ENCODE measurements at places on chromosomes 4 and X.

- no peaks in the 10 kb centered on the region for H3K36me3 ChIP-seq
- peak; percentile 39 for DNase-seq
- H3K27me3 ChIP-seq: no peaks in the 10 kb centered on the region
- 0 out of 2 replicates have a peak, but pooled peaks cover 6% of the 10 kb centered on the region for H3K4me1 ChIP-seq
- peak overlapping the region; percentile 16 for H3K4me3 ChIP-seq
Observed at GRCh38 chr4:131430302-131430701, 1718.8 kb upstream of the PCDH10 start.

DNA sequence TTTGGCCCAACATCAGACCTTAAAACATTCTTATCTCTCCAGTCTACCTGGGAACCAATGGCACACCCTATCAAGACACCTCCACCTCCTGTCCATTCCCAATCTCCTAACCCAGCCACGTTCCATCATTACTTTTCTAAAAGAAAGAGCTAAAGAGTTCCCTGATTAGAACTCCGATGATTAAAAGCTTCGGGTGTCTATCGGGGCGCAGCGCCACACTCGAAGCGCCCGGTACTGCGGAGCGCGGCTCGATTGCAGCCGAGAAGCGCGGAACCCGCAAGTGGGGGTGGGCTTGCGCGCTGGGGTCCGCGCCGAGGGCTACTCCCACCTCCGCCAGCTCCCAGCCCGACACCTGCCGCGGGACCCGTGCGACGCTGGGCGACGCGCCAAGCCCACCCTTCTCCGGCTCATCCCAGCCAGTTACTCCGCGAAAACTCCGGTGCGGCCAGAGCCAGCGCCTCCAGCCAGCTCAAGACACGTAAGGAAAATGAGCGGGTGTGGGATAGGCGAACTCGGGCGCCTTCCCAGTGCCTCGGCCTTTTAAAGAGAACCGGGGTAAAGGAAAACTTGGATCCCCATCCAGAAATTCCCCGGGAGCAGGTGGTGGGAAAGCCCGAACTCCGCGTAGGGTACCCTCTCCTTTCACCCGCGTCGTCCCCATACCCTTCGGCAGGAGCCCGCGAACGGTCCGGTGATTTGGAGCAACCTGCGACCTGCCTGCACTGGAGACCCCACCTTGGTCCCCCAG is 593 bp downstream of the NPY1R start:
- DNase-seq: no peak
- H3K27me3 ChIP-seq: peaks cover 4% of the 10 kb centered on the region
- no peak overlapping the region for H3K27ac ChIP-seq
- H3K4me3 ChIP-seq: peak overlapping the region; percentile 76
- no peaks in the 10 kb centered on the region for H3K4me1 ChIP-seq

GRCh38 chr4:139629436-139630125 is 36.0 kb upstream of the MGST2 start:
- no peaks in the 10 kb centered on the region for H3K36me3 ChIP-seq
- no peak for DNase-seq
- no peak overlapping the region for H3K27ac ChIP-seq
- H3K27me3 ChIP-seq: no peaks in the 10 kb centered on the region
- no peaks in the 10 kb centered on the region for H3K4me1 ChIP-seq
- H3K4me3 ChIP-seq: no peak overlapping the region

- H3K27ac ChIP-seq: no peak overlapping the region
- H3K4me3 ChIP-seq: no peak overlapping the region
- no peak for DNase-seq
- no peaks in the 10 kb centered on the region for H3K36me3 ChIP-seq
- H3K4me1 ChIP-seq: no peaks in the 10 kb centered on the region
Observed at GRCh38 chrX:38260231-38260630, 39.6 kb upstream of the SRPX start.

DNA sequence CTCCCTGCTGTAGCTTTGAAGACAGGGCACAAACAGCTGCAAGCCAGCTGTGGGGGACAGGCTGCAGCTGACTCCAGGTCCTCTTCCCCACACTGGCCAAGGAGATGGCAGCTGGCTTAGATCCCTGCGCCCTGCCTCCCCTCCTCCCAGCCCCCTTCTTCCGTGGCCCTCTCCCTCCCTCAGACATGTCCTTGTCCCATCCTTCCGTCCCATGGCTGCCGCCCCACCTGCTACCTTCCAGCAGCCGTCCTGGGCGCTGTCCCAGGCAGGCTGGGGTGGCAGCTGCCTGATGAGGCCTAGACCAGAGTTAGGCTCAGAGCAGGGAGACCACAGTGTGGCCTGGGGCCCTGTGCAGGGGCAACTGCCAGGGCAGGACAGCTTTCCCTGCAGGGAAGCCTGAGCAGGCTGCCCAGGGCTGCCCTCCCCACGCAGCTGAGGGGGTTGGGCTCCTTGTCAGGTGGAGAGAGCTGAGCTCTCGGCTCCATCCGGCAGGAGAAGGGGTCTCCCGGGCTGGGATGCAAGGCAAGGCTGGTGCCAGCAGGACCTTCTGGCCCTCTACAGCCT is 3.3 kb upstream of the BGN start:
- DNase-seq: no peak
- no peaks in the 10 kb centered on the region for H3K4me1 ChIP-seq
- H3K36me3 ChIP-seq: no peaks in the 10 kb centered on the region
- H3K4me3 ChIP-seq: no peak overlapping the region

- no peak for DNase-seq
- no peak overlapping the region for H3K27ac ChIP-seq
- H3K4me1 ChIP-seq: no peaks in the 10 kb centered on the region
- H3K4me3 ChIP-seq: no peak overlapping the region
- H3K27me3 ChIP-seq: no peaks in the 10 kb centered on the region
- no peaks in the 10 kb centered on the region for H3K36me3 ChIP-seq
Observed at GRCh38 chr4:12573716-12574115, 910.4 kb downstream of the RAB28 start.

- no peak overlapping the region for H3K27ac ChIP-seq
- H3K36me3 ChIP-seq: no peaks in the 10 kb centered on the region
- H3K4me3 ChIP-seq: no peak overlapping the region
- no peak for DNase-seq
Observed at GRCh38 chr4:162727232-162727631, 439.5 kb downstream of the NAF1 start.

- peak overlapping the region; percentile 57 for H3K4me3 ChIP-seq
- peaks cover 4% of the 10 kb centered on the region for H3K4me1 ChIP-seq
- no peaks in the 10 kb centered on the region for H3K27me3 ChIP-seq
- peak overlapping the region; percentile 67 for H3K27ac ChIP-seq
Observed at GRCh38 chr4:40316782-40317635, 18.1 kb upstream of the CHRNA9 start.

GRCh38 chr4:69546134-69546765 is 50.5 kb upstream of the UGT2B4 start:
- no peaks in the 10 kb centered on the region for H3K27me3 ChIP-seq
- no peaks in the 10 kb centered on the region for H3K4me1 ChIP-seq
- H3K4me3 ChIP-seq: no peak overlapping the region
- H3K36me3 ChIP-seq: no peaks in the 10 kb centered on the region
- no peak overlapping the region for H3K27ac ChIP-seq

GRCh38 chr4:54659313-54659712 is 1.6 kb downstream of the KIT start:
- no peaks in the 10 kb centered on the region for H3K4me1 ChIP-seq
- H3K27ac ChIP-seq: no peak overlapping the region
- H3K4me3 ChIP-seq: peak overlapping the region; percentile 67
- H3K36me3 ChIP-seq: no peaks in the 10 kb centered on the region
- peaks cover 23% of the 10 kb centered on the region for H3K27me3 ChIP-seq
- DNase-seq: no peak

- H3K27ac ChIP-seq: no peak overlapping the region
- no peaks in the 10 kb centered on the region for H3K4me1 ChIP-seq
- no peaks in the 10 kb centered on the region for H3K27me3 ChIP-seq
Observed at GRCh38 chr4:172163215-172163614, 350.0 kb downstream of the GALNTL6 start.

DNA sequence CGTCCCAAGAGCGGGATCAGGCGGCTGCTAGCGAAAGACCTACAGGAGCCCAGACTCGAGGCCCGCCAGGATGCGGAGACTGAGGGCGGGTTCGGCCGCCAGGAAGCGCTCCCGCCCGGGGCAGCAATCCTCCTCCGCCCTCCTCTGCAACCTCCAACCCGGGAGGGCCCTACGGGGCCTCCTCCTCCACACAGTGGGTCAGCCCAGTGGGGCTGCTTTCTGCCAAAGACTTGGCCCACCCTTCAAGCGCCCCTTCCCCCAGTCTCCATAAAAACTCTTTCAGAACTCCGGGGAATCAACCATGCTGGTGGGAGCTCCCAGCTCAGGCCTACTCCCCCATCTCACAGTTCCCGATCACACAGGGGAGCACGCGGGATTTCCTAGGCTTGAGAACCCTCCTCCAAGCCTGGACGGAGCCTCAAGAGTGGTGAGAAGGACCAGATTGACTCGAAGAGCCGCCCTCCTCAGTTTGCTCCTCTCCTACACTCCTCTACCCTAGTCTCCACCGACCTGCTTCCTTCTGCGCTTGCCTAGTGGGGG is 77.5 kb downstream of the RLIM start:
- DNase-seq: no peak
- H3K27ac ChIP-seq: no peak overlapping the region
- H3K4me1 ChIP-seq: no peaks in the 10 kb centered on the region
- H3K36me3 ChIP-seq: no peaks in the 10 kb centered on the region
- H3K27me3 ChIP-seq: no peaks in the 10 kb centered on the region

Measured in MM.1S (cell line).